Stimulated activated CD8-positive, alpha-beta memory T cell treated with anti-CD3 and anti-CD28 coated beads, Interleukin-7, amount 100 ng/mL, for 24 hours (primary cell): ENCODE measurements at places on chromosomes 7 and 10.

DNA sequence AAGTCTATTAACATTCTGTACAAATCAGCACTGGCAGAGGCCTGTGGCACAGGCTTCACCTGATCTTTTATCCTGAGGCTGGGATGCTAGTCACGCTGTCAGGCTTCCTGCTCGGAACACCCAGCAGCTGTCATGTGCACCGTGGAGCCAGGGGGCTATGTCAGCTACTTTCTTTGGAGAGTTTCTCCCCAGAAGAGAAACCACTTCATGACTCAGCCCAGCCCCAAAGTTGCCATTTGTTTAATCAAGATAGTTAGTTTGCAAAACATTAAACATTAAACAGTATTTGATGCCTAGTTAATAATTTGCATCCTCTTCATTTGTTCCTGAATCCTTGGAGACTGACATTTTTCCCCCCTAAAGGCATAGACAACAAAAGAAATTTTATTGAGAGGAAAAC is at the start of gene HABP2:
Gene HABP2 (plus strand): TSS at position 353 of the 400 bp plus-strand sequence. CDS start 69 bp downstream, outside the sequence.
- DNase-seq, result no peak

DNA sequence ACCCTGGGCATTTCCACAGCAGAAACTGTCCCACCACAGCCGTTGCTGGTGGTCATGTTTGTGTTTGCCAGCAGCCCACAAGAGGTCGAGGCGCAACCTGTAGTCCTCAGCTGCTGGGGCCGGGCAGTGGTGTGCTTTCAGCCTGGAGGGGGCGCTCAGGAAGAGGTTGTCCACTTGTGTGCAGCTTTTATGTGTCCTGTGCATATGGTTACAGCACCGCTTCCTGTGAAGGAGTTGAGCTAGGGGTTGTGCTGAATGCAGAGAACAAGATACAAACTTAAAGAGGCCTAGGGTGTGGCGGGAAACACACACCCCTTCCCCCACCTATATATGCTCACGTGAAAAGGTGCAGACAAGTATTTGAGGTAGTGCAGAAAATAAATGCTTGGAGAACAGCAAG is 29.5 kb upstream of the PFKFB3 start:
- DNase-seq, result no peak

- DNase-seq, result no peak
These were observed 41.6 kb upstream of the EPHB6 start for GRCh38 chr7:142813226-142813625.

GRCh38 chr7:3605222-3605621 is 304.2 kb downstream of the SDK1 start:
- no peak for DNase-seq

DNA sequence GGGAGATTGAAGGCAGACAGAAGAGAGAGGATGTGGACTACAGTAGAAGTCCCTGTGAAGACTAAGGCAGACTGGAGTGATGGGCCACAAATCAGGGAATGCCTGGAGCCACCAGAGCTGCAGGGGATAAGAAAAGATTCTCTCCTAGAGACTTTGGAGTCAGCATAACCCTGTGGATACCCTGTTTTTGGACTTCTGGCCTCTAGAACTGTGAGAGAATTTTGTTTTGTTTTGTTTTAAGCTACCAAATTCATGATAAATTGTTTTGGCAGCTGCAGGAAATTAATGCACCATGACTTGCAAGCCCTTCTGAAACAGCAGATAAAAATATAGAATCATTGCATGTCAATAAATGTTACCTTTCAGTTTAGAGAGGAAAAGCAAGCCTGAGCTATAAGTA is 41.3 kb downstream of the INHBA start:
- no peak for DNase-seq

GRCh38 chr10:32373031-32373430 is 26.1 kb upstream of the EPC1 start:
- DNase-seq, result no peak

- DNase-seq, result no peak
These were observed 273.5 kb downstream of the FGFR2 start for GRCh38 chr10:121324678-121325213.

- DNase-seq, result no peak
These were observed 11.4 kb downstream of the KDM7A start for GRCh38 chr7:140165422-140165821.

DNA sequence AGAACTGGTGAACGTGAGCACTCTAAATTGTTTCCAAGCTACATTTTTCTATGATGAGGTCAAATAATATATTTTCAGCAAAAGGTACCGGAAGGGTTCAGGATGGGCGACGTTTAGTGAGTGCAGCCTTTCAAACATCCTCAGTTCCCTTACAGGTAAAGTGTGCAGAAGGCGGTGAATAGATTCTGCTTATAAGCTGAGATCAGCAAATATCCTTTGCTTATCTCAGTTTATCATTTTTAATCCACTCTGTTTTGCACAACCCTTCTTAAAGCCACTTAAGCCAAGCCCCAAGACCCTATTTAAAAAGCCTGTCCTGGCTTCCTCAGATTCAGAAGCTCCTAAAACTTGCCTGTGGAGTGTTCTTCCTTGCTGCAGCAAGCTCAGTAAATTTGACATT is 103.1 kb upstream of the DGKB start:
- DNase-seq, result no peak

GRCh38 chr10:538895-539294 is 150.6 kb downstream of the DIP2C start:
- no peak for DNase-seq

- DNase-seq, result no peak
These were observed 35.0 kb downstream of the VIPR2 start for GRCh38 chr7:159109653-159110035.

GRCh38 chr10:110330675-110331074 is 26.0 kb upstream of the SMNDC1 start:
- no peak for DNase-seq

DNA sequence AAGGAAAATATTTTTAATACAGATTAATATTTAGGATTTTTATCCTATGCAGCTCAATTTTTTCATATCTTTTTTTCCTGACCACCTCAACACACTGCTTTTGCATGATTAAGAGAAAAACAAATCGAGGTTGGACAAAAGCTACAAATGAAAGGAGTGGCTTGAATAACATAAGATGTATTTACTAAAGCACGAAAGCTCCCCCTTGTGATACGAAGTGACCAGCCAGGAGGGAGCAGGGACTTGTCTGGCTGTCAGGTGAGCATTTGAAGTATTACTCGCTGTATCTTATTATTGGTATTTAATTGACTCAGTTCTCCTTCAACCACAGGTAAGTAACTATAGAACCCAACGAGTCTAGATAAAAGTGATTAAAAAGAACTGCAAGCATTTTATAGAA is 265.2 kb upstream of the PHF14 start:
- DNase-seq, result no peak

DNA sequence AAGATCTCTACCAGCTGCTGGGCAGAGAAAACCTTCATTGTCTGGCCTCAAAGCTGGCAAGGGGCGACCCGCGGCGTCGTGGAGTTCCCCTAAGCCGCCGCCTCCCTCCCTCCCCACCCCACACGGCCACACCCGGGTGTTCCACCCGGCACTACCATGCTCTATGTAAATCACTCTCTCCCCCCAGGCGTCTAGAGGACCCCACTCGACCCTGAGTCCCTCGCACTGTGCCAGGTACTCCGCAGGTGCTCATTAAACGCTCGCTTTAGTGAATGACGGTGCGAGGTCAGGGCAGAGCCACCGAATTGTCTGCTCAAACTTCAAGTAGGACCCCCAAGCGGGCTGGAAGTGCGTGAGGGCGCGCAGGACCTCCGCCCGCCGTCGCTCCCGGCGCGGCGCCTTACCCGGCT is 628 bp downstream of the PARP12 start:
- DNase-seq, result peak; percentile 7

DNA sequence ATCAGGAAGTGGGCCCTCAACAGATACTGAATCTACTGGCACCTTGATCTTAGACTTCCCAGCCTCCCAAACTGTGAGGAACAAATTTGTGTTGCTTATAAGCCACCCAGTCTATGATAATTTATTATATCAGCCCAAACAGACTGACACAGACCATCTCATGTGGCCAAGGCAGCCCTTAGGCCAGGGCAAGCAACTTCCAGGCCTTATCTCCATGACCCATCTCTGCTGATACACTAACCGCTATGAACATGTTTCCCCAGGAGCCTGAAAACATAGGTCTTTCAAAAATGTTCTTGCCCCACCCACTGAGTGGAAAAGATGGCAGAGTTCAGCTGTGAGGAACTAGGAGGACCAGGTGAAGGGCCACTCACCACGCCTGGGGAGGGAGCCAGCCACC is 3.2 kb upstream of the BLOC1S2 start:
- DNase-seq, result no peak

DNA sequence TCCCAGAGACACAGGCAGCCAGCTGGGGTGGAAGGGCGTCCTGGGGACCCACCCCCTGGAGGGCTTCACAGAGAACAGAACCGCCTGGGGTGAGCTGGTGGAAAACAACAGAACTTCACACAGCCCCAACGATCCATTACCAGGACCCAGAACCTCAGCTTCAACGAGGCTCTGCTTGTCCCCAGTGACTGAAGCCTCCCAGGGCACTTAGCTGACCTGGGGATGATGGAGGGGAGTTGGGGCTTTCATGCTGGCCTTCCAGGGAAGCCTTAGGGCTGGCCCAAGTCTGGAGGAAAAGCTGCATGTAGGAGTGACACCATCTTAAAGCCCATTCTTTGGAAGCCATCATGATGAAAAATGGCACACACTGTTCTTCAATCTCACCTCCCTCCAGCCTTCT is 300.2 kb downstream of the WDR37 start:
- DNase-seq, result no peak

GRCh38 chr10:128081720-128082119 is 44.5 kb downstream of the MKI67 start:
- no peak for DNase-seq

GRCh38 chr7:2120251-2120660 is 112.5 kb downstream of the MAD1L1 start:
- no peak for DNase-seq

DNA sequence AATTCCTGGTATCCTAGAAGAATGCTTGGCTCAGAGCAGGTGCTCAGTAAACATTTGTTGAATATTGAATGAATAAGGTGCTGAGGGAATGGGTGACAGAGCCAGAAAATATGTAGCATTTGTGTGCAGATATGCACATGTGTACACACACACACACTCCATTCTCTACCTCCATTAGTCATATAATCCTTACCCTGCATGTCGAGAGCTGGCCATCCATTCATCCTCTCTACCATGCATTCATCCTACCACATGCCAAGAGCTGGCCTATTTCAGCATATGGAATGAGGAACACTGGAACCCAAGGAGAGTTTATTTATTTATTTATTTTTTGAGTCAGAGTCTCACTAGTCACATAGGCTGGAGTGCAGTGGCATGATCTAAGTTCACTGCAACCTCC is 284.8 kb downstream of the PLXNA4 start:
- no peak for DNase-seq

DNA sequence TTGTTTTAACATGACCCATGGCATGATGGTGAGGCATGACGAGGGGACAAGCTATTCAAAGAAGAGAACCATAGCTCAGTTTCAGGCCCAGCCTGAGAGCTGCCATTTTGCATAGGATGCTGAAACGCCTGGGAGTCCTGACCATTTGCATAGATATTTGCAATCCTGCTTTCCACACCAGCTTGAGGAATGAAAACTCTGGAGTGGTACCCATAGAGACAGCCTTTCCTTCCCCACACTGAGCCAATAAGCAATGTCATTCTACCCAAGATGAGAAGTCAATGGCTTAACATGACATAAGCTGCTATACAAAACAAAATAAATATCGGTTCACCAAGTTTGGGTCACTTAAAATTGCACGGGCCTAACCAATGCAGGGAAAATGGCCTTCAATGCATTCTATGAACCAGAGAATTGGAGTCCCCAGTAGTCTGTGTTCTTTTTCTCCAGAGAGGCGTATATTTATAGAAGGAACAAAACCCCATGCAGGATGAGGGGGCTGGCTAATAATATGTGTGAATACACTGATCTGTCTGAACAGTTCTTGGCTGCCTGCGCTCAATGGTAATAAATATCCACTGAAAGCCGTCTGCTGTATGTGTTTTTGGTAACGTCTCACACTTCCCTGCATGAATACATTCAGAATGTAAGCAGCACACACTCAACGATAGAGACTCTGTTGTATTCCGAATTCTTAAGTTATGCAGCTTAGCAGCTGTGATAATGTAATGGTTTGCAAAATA is 329.3 kb downstream of the FRMD4A start:
- no peak for DNase-seq

GRCh38 chr10:70343712-70344111 is 38.7 kb downstream of the LRRC20 start:
- no peak for DNase-seq

GRCh38 chr7:39617005-39617404 is 6.4 kb upstream of the RALA start:
- DNase-seq, result no peak

- DNase-seq, result no peak
These were observed 296.8 kb downstream of the ELMO1 start for GRCh38 chr7:37151741-37152413.

- DNase-seq, result no peak
These were observed 32.5 kb downstream of the ERLIN1 start for GRCh38 chr10:100153239-100153825.

DNA sequence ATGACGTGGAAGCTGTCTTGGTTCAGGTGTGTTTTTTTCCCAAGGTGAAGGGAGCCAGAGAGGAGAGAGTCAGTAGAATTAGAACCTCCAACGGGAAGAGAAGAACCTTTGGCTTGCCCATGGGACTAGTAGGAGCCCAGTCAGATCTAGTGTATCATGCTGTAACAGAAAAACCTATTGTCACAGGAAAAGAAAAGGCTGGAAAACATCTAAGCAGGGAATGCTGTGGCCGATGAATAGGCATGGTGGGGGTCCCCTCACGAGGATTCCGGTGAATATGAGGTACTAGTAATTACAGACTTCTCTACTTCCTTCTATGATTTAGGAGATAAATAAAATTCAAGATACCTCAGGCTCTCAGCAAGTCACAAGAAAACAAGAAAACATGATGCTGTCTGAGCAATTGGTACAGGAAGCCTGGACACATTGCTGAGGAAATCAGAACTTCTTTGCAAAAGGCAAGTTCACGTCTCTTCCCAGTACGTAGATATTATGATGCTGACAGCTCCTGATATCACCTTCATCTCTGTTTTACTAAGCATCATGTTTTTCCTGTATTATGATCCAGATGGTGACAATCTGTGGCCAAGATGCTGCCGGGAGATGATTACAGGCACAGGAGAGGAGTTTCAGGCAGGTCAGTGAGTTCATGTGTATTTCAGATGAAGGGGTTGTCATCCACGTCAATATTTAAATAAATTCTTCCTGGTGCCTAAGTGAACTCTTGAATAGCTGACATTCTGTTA is 54.3 kb upstream of the NPY start:
- no peak for DNase-seq

DNA sequence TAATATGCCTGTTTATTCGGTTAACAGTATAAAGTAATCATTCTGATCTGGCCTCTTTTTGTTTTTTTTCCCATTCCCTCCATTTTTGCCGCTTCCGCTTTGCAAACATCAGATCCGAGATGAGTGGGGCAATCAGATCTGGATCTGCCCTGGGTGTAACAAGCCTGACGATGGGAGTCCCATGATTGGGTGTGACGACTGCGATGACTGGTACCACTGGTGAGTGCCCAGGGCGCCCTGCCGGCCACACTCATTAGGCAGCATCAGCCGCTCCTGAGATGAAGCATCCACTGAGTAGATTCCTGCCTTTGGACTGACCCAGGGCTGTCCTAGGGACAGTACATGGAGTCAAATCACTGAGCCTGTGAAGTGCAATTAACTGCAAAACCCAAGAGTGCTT is 40.9 kb upstream of the GATA3 start:
- no peak for DNase-seq
